Neural crest cell (in vitro differentiated cells): ENCODE measurements at places on chromosomes 6 and 20.

- H3K4me3 ChIP-seq: peak overlapping the region; percentile 50
- H3K4me1 ChIP-seq: peaks cover 56% of the 10 kb centered on the region
- H3K36me3 ChIP-seq: peaks cover 7% of the 10 kb centered on the region
- DNase-seq: no peak
These were observed 28.3 kb upstream of the NHSL1 start for GRCh38 chr6:138527411-138528088.

DNA sequence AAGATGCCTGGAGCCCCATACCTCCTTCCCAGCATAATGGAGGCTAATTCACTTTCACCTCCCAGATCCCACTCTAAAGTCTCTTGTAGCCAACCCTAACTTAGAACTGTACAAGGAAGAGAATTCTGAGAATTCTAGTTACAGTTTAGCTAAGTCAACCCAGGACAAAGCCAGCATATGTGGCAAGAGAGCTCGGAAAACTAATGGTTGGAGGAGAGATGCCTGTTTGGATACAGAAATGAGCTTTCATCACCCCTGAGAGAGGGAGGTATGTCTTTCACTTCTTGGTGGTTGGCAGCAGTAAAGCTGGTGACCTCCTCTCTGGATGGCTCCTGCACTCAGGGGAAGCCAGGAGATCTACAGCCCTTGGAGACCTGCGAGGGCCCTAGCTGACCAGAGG is 252.6 kb upstream of the SUPT3H start:
- no peaks in the 10 kb centered on the region for H3K27me3 ChIP-seq
- H3K4me1 ChIP-seq: no peaks in the 10 kb centered on the region
- H3K4me3 ChIP-seq: no peak overlapping the region
- H3K27ac ChIP-seq: no peak overlapping the region

DNA sequence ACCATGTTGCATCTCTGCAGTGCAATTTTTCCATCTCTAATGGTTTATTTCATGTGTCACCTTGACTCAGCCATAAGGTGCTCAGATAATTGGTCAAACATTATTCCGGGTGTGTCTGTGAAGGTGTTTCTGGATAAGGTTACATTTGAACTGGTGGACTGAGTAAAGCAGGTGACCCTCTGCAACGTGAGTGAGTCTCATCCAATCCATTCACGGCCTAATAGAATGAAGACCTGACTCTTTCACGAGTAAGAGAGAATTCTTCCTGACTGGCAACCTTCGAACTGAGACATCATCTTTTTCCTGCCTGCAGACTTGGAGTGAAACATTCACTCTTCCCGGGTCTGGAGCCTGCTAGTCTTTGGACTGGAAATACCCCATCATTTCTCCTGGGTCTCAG is 77.1 kb upstream of the SLC22A23 start:
- H3K4me3 ChIP-seq: no peak overlapping the region
- no peaks in the 10 kb centered on the region for H3K4me1 ChIP-seq
- no peaks in the 10 kb centered on the region for H3K36me3 ChIP-seq
- H3K27ac ChIP-seq: no peak overlapping the region
- no peaks in the 10 kb centered on the region for H3K27me3 ChIP-seq
- DNase-seq: no peak

DNA sequence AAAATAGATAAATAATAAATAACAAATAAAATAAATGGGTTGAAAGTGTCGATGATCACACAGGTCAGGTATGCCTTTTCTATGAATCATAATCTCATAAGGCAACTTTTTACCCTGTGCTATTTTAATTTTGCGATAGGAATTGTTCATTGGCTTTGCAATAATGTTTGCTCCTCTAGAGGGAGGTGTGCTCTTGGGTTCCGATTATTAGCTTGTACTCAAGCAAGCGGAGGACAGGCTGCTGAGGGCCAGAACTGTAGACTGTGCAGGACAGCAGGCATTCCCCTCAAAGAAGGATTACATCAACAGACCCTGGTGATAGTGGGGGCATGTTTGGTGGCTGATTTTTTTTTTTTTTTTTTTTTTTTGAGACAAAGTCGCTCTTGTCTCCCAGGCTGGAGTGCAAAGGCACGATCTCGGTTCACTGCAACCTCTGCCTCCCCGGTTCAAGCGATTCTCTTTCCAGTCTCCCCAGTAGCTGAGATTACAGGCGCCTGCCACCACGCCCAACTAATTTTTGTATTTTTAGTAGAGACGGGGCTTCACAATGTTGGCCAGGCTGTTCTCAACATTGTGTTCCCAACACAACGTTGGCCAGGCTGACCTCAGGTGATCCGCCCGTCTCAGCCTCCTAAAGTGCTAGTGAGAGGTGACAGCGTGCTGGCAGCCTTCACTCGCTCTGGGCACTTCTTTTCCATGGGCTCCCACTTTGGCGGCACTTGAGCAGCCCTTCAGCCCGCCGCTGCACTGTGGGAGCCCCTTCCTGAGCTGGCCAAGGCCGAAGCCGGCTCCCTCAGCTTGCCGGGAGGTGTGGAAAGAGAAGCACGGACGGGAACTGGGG is 35.6 kb downstream of the RIOK1 start:
- H3K4me1 ChIP-seq: no peaks in the 10 kb centered on the region
- no peak for DNase-seq
- H3K27ac ChIP-seq: no peak overlapping the region
- H3K27me3 ChIP-seq: no peaks in the 10 kb centered on the region
- peaks cover 5% of the 10 kb centered on the region for H3K36me3 ChIP-seq
- no peak overlapping the region for H3K4me3 ChIP-seq

DNA sequence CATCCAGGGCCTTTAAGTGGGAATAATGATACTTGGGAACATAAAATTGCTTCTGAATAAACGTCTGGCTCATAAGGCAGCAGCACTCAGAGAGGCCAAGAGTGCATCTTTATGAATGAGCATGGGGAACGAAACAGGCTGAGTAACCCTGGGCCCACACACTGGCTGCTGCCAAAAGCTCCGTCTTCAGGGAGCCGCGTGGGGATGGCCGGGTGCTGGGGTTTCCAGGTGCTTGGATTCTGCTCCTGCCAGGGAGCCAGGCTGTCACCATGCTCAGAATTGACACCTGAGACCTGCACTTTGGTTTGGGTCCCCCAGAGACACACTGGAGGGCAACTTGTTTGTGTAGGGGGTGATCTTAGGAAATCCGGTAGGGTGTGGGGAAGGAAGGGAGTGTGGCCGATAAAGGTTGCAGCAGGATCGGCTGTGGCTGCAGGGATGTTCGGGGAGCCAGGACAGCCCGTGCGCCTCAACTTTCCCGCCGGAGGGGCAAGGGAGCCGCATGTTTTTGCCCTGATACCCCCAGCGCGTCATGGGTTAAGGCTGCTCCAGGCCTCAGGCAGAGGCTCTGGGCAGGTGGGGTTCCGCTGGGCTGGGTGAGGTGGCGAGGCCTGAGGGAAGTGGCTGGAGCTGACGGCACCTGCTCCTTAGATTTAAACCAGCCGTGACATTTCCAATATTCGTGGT is 101.8 kb downstream of the YTHDF1 start:
- H3K4me1 ChIP-seq: no peaks in the 10 kb centered on the region
- no peaks in the 10 kb centered on the region for H3K36me3 ChIP-seq
- no peak for DNase-seq
- H3K27ac ChIP-seq: no peak overlapping the region

DNA sequence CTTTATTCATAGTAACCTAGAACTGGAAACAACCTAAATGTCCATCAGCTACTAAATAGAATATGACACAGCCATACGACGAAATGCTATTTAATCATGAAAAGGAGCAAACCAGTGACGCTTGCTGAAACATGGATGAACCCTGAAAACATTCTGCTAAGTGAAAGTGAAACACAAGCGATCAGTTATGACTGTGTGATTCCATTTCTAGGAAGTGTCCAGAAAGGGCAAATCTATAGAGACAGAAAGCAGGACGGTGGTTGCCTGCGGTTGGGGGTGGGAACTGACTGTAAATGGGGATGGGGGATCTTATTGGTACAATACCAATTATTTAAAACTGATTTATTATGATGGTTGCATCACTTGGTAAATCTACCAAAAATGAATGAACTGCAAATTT is 126.8 kb downstream of the IPCEF1 start:
- H3K36me3 ChIP-seq: no peaks in the 10 kb centered on the region
- peaks cover 15% of the 10 kb centered on the region for H3K4me1 ChIP-seq
- no peak for DNase-seq
- no peak overlapping the region for H3K27ac ChIP-seq
- no peak overlapping the region for H3K4me3 ChIP-seq

- peaks cover 17% of the 10 kb centered on the region for H3K36me3 ChIP-seq
- DNase-seq: no peak
- no peaks in the 10 kb centered on the region for H3K27me3 ChIP-seq
- H3K4me3 ChIP-seq: no peak overlapping the region
- no peak overlapping the region for H3K27ac ChIP-seq
These were observed 6.0 kb downstream of the FUCA2 start for GRCh38 chr6:143505537-143505936.

GRCh38 chr20:53574259-53574789 is 19.3 kb downstream of the ZNF217 start:
- H3K27ac ChIP-seq: no peak overlapping the region
- no peak for DNase-seq
- H3K4me3 ChIP-seq: no peak overlapping the region
- no peaks in the 10 kb centered on the region for H3K27me3 ChIP-seq
- peaks cover 10% of the 10 kb centered on the region for H3K4me1 ChIP-seq
- H3K36me3 ChIP-seq: peaks cover 31% of the 10 kb centered on the region

GRCh38 chr6:29666826-29667130 is 9.9 kb downstream of the MOG start:
- H3K36me3 ChIP-seq: no peaks in the 10 kb centered on the region
- peaks cover 31% of the 10 kb centered on the region for H3K4me1 ChIP-seq
- no peak for DNase-seq
- no peak overlapping the region for H3K27ac ChIP-seq

GRCh38 chr6:28266563-28266961 is 381 bp upstream of the ZSCAN26 start:
- no peak for DNase-seq
- H3K36me3 ChIP-seq: no peaks in the 10 kb centered on the region
- no peaks in the 10 kb centered on the region for H3K4me1 ChIP-seq
- peaks cover 28% of the 10 kb centered on the region for H3K27me3 ChIP-seq
- H3K27ac ChIP-seq: no peak overlapping the region
- H3K4me3 ChIP-seq: no peak overlapping the region
